ENCODE measurements at places on chromosomes 5 and 9.
A peak's percentile ranks its signal among the peaks of the same experiment; 100 is the strongest.

DNA sequence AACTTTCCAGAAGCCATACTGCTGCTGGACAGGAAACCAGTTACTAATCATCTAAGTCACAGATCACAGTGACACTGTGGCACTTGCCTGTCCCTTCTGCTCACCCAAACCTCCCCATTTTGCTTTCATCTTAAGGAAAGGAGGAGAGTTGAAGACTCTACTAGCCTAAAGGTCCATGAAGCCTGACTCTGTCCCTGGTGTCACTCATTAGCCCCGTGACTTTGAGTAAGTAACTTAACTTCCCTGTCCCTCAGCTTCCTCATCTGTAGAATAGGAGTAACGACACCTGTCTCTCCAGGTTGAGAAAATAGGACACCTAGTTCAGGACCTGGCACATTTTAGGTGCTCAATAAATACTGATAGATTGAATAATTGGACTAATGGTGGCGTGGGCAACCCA lies 536 bp upstream of the SLC6A7 start:
- no peak for DNase-seq

- no peak for DNase-seq
These were observed 6.6 kb downstream of the LCN9 start for GRCh38 chr9:135669616-135670285.

GRCh38 chr9:12702160-12702758 lies 9.1 kb downstream of the TYRP1 start:
- peak; percentile 39 for DNase-seq

GRCh38 chr5:150801117-150801927 lies 22.8 kb downstream of the SMIM3 start:
- no peak for DNase-seq

DNA sequence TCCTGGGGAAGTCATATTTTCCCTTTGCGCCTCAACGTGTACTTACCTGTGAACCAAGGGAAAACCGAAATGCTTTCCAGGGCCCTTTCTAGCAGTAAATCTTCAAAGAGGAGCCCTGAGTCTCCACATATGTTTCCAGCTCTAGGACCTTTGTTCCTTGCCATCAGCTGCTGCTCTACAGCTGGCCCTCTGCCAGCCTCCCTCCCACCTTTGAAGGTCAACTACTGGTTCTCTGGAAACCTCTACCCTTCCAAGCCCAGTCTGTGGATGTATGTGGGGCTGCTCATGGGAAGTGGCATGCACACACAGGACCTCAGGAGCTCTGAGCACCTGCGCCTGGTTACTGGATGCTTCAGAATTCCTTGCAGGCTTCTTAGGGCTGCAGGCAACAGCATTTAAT lies 117.2 kb downstream of the PSD2 start:
- DNase-seq = no peak

GRCh38 chr9:115855458-115856133 lies 298.0 kb upstream of the PAPPA start:
- DNase-seq = no peak

- no peak for DNase-seq
These were observed 187.6 kb downstream of the GABBR2 start for GRCh38 chr9:98521141-98521540.

DNA sequence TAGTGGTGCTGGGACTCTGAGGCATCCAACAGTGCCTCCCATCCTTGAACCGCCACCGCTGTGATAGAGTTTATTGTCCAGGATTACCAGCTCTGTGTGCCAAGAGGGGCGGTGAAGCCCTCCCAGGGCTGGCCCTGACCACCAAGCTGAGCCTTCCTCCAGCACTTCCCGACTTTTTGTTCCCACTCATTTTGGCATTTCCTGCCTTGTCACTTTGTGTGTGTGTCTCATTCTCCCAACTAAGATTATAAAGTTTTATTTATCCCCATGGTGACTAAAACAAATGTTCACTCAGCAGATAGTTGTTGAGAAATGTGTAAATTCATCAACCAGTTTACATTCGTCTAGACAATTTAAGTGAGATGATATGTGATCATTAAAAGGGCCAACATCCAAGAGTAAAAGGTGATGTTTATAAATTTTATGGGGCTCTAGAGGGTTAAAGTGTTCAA lies 2.5 kb downstream of the F2R start:
- no peak for DNase-seq

DNA sequence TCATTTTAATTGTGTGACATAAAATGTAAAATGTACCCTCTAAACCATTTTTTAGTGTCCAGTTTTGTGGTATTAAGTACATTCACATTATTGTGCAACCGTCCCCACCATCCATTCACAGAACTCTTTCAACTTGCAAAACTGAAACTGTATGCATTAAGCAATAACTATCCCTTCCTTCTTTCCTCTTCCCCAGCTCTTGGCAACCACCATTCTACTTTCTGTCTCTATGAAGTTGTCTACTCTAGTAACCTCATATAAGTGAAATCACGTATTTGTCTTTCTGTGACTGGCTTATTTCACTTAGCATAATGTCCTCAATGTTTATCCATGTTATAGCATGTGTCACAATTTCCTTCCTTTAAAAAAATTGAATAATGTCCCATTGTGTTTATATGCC lies 142.4 kb downstream of the C9orf152 start:
- DNase-seq = no peak

- no peak for DNase-seq
These were observed 5.9 kb upstream of the FRMD3 start for GRCh38 chr9:83544002-83544698.

- no peak for DNase-seq
These were observed 74.8 kb downstream of the STK32A start for GRCh38 chr5:147309621-147310020.

GRCh38 chr9:1604942-1605560 lies 410.1 kb upstream of the SMARCA2 start:
- DNase-seq = peak; percentile 18

- no peak for DNase-seq
These were observed 19.2 kb downstream of the OR2S2 start for GRCh38 chr9:35938474-35939356.

DNA sequence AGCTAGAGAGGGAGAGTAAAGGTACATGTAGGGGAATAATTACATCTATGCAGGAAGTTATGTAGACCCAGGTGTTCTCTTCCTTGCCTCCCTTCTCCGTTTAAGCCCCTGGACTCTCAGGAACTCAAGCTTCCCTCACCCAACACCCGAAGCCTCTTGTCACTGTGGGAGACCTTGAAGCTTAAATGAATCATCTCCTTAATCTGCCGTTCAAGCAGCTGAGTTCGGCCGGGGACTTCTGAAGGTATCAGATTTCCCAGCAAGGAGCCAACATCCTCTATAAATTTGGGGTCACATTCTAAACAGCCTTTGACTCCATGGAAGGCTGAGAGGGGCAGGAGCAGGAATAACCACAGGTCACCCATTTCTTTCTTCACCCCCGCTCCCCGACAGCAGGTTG lies 412 bp downstream of the IZUMO3 start:
- no peak for DNase-seq

DNA sequence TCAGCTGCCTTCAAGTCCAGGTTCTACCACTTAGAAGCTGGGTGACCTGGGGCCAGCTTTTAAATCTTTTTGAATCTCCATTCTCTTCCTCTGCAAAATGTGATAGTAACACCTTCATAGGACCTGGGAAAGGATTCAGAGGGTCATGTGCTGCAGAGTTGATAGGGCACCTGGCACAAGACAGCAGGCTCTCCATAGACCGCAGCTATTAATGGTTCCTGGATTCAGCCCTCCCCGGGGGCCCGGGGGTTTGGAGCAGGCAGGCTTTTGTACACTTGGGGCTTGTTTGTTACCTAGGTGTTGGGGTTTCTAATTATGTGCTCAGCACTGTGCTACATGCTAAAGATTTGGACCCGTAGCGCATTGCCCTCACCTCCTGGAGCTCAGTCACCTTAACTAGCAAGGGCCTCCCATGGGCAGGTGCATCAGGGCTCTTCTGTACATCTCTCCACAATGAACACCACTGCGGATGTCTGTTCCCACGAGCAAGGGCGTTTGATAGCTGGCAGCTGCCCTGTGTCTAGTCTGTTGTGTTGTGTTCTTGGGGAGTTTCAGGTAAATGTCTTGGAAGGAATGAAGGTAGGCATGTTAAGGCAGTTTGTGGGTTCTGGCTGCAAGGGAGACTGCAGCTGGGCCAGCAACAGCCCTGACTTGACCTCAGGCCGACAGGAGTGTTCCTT lies 12.1 kb downstream of the PRRC2B start:
- no peak for DNase-seq

DNA sequence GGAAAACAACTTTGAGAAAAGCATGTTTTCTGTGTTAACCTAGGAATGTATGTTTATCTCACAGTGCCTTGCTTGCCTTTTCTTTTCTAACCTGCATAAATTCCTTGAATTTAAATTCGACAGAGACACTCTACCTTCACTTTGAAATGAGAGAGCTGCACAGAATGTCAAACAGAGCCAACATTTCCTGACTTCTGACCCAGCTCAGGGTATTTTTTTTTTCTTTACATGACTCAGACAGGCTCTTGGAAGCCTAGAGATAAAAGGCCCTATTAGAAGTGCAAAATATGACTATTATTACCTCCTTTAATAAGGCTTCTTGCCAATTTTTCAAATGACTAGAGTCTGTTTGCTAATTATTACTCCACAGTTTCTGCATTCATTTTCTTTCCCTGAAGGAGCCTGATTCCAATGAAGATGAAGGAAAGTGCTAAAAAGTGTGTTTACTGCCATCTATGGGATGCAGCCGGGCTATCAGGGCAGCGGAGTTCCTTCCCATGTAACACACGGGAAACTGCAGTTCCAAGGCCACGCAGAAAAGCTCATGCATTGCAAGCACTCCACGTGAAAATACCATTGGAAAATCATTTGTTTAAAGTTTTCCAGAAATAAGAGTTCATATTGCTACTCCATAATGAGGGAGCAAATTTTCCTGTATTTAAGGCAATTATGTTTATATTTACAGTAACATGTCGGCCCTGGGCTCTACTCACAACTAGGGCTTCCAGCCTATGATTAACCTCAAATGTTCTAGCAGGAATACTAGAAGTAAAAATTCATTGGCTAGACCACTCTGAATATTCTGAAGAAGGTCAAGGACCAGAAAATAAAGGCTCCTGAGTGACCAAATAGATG lies 485.6 kb downstream of the ZSWIM6 start:
- DNase-seq = peak; percentile 27

DNA sequence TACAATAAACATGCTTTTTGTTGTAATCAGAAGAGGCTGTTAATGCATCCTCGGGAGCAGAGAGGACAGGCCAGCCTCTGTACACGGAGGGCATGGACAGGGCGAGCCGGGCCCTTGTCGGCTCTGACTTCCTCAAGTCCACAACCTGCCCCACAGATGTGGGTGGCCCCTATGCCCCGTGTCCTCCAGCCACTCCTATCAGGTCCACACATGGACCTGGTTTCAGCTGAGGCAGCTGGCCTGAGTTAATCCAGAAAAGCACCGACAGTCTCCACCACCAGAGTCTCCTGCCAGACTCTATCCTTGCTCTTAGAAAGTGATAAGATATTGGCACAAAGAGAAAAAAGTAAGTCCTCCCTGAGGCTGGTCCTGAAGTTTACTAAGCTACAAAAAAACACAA lies 52.4 kb upstream of the PHYKPL start:
- no peak for DNase-seq

DNA sequence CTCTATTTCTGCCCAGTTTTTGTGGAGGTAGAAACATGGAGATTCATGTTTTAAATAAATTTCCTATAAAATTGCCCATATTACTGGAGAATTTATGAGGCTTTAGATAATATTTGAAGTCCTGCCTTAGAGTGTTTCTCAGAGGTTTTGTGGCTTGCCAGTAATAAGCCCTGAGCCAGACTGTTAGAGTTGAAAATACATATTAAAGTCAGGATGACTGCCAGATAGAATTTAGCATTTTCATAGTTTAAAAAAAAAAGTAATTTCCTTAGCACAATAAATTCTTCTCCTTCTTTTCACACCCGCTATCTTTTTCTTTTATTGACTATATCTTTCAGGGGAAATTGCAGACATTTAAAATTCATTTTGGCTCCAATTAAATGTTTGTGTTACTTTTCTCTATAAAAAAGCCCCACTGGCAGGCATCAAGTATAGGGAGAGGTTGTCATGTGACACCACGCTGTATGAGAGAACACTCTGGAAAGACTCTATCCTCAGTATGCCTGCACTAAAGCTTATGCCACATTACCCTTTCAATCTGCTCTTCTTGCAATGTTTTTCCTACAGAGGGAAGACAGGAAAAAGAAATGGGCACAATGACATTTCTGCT lies 135.2 kb downstream of the MPDZ start:
- DNase-seq = no peak

GRCh38 chr5:180605554-180606214 lies 14.4 kb upstream of the SCGB3A1 start:
- peak; percentile 57 for DNase-seq

DNA sequence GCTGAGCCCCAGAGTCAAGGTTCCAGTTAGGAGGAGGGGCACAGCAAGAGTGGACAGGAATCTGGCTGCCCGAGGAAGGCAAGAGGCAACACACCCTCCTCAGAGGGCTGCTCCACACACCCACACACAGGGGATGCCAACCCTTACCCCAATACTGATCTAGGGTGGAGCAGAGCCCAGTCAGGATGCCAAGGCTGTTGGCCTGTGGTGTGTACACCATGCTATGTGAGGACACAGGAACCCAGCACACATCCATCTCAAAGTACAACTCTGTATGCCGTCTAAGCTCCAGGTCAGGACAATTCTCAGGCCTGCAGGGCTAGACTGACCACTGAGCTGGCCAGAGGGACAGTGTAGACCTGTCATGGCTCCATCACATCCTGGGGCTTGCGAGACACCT lies 2.6 kb downstream of the SEPTIN8 start:
- DNase-seq = no peak

DNA sequence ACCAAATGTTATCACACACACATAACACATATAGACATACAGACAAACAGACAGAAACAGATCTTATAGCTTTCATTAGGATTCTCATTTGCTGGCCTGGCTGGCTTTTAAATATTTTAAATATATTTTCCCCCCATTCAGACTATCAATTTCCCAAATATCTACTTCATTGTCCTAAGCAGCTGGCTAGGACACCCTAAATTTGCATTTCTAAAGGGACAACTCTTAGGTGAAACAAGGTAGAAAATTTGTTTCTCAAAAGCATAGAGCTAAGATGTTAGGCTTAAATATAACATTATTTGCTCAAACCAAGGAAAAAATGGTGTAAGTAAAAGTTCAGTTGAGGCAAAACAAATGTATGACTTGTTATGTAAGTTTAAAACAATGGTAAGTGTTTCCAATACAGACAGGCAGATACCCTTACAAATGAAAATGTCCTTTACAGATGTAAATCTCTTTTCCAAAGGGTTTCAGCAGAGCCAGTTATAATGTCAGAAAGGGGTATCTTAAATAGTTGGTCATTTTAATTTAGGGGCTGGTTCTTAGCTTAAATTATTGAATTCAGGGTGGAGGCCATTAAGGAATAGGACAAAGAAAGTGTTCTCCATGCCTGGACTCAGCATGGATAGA lies 522.8 kb downstream of the DMRTA1 start:
- DNase-seq = no peak

Data from iPS DF 6.9 (cell line).